ENCODE measurements at places on chromosomes 3 and 15.

- DNase-seq = no peak
Observed at GRCh38 chr3:176839901-176840300, 357.4 kb downstream of the TBL1XR1 start.

DNA sequence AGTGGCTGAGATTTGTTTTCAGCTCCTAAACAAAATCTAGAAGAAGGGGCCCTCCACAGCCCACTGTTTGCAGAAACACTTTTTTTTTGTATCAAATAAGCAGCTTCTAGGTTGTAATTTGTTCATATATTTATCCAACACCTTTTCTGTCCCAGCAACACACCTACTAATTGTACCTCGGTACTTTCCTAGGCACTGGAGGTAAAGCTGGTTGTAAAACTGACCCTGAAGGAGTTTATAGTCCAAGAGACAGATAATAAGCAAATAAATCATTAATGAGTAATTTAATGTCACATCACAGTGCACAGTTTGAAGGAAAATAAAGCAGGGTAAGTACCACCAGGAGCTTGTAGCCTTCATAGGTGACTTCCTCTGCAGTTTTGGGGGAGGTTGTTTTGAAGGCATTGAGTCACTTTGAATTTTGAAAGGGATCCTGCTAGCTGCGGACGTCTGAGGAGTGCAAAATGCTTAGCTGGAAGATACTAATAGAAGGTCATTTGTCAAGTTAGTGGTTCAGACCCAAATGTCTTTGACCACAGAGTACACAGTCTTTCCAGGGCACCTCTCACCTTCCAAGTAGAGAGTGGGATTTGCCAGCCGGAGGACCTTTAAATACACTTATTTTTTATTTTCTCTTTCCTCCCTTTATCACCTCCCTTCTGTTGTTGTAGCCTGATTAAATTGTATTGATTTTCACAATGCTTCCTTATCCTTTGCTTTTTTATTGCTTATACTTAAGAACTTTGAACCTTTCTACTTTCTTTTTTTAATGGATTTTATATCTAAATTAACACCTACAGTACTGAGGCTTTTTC is 53.8 kb downstream of the CMSS1 start:
- no peak for DNase-seq

DNA sequence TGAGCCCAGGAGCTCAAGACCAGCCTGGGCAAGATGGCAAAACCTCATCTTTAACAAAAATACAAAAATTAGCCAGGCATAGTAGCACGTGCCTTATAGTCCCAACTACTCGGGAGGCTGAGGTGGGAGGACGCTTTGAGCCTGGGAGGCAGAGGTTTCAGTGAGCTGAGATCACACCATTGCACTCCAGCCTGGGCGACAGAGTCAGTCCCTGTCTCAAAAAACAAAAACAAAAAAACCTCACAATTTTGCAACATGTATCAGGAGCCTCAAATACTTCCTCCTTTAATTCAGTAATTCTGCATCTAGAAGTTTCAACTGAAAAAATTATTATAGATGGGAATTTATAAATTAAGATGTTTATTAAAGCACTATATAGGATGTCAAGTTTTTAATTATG is 1.1 kb downstream of the MRPL47 start:
- DNase-seq = no peak

DNA sequence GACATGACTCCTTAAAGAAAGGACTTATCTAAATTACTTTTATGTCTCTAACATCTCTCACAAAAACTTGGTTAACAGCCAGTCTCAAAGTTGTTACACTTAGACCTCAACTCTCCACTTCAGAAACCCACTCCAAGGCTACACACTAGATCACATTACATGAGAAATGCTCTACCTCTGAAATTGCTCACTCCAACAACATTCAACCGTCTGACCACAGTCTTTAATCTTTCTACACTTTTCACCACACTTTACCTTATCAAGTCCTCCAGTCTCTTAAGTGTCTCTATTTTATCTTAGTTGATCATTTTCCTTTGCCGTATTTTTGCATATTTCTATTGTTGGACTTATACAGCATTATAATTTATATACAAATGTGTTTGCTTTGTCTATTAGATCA is 5.8 kb downstream of the SLC12A6 start:
- no peak for DNase-seq

DNA sequence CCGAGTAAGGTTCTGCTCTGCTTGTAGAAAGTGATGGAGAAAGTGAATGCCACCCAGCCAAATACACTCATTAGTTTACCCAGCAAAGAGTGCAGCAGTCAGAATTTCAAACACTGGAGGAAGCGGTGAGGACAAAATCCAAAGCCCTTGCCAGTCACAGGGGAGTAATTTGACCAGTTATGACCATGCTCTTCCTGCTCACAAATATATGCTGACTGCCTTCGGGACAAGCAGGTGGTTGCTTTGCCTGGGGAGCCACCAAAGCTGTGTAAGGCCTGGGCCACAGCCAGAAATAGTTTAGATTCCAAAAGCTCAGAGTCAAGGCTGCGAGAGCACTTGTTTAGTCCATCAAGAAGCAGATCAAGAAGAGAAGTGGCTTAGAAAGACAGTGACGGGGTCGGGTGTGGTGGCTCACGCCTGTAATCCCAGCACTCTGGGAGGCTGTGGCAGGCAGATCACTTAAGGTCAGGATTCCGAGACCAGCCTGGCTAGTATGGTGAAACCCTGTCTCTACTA is 51.0 kb upstream of the ATP13A3 start:
- no peak for DNase-seq

All from occipital lobe (tissue), 3 donors.